ENCODE measurements at places on chromosomes 11 and 22.

- DNase-seq, result no peak
These were observed 15.7 kb downstream of the CRTAM start for GRCh38 chr11:122853971-122854446.

DNA sequence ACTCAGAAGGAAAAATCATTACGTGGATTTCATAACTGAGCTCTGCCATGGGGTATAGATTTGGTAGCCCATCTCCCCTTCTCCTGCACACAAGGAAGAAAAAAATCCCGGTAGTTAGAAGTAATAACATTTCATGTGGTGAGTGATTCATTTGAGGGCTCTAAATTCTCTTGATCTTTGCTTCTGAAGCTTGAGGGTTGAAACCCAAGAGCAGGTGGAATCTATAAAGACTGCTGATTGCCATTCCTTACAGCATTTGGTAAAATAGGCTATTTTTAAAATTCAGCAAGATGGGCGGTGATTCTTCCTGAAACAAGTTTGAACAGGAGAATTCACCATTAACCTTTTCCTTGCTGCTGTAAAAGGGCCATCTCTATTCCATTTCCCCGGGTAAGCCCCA is 266.1 kb downstream of the CADM1 start:
- no peak for DNase-seq

- DNase-seq, result no peak
These were observed 424.1 kb upstream of the TENM4 start for GRCh38 chr11:79864882-79865281.

DNA sequence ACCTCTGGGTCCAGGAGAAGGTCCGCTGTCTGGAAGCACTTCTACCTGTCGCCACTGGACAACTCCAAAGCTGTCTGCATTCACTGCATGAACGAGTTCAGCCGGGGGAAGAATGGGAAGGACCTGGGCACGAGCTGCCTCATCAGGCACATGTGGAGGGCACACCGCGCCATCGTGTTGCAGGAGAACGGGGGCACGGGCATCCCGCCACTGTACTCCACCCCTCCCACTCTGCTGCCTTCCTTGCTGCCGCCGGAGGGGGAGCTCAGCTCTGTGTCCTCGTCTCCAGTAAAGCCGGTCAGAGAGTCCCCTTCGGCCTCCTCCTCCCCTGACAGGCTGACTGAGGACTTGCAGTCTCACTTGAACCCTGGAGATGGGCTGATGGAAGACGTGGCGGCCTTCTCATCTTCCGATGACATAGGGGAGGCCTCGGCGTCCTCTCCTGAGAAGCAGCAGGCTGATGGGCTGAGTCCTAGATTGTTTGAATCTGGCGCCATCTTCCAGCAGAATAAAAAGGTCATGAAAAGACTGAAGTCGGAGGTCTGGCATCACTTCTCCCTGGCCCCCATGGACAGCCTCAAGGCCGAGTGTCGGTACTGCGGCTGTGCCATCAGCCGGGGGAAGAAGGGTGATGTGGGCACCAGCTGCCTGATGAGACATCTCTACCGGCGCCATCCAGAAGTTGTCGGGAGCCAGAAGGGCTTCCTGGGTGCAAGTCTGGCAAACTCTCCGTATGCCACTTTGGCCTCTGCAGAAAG is 31.0 kb downstream of the ZBED4 start:
- no peak for DNase-seq

DNA sequence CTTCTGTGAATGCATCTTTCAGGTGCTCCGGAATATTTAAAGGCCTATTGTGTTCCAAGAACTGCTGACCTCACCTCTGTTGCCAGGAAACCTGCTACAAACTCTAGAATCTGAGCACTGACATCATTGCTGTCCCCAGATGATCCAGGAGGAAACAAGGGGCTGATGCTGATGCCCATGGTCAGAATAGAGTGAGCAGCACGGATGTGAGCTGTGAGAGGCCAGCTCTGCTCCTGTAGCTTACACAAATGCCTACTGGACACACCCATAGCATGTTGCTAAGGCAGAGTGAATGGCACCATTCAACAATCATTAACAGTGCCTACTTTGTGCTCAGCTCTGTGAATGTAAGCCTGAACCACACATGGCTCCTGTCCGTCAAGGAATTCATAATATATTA is 276.7 kb upstream of the API5 start:
- DNase-seq, result no peak

GRCh38 chr11:129192150-129192549 is at the start of gene ARHGAP32:
Gene ARHGAP32 (minus strand): TSS chr11:129192325. CDS start chr11:129192198, 127 bp downstream.
- DNase-seq, result no peak

DNA sequence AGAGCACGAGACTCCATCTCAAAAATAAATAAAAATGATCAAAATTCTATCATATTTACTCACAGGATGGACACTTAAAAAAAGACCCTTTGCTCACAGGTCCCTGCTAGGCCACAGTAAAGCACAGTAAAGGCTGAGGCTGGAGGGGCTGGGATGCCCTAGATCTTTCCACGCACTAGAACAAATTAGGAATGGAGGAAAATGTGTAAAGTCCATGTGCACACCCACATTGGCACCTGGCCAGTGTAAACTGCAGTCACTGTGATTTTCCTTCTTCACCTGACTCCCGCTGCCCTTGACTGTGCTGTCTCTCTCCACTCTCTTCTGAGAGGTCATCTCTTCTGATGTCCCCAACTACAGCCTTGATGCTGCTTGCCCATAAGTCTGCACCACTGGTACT is 195.5 kb downstream of the EFCAB6 start:
- DNase-seq, result no peak

- DNase-seq, result no peak
These were observed 89.2 kb downstream of the GALNT18 start for GRCh38 chr11:11532574-11532973.

DNA sequence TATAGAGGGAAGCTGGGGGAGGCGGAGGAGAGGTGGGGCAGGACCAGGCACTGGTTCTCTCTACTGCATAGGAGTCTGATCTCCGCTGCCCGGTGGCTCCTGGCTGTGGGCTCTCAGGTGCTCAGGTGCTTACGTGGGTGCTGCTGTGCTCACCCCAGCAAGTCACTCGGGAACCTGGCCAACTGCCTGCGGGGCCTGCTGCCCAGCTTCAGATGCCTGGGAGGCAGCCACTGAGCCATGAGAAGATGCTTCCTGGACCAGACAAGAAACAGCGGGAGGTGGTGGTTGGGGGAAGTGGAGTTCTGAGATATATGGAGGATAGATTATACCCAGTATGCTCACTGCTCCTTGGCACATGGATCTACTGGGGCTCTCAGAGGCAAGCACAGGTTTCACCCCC is 1303.4 kb downstream of the TBC1D22A start:
- DNase-seq, result no peak

GRCh38 chr11:68165601-68166000 is 44.4 kb upstream of the CHKA start:
- DNase-seq, result no peak

GRCh38 chr11:12529793-12530192 is 144.4 kb upstream of the TEAD1 start:
- DNase-seq, result no peak

Data from stimulated activated CD4-positive, alpha-beta T cell treated with anti-CD3 and anti-CD28 coated beads, TNF-alpha, amount 100 ng/mL, for 1 hour (primary cell).